ENCODE measurements at places on chromosomes 2 and 18.

DNA sequence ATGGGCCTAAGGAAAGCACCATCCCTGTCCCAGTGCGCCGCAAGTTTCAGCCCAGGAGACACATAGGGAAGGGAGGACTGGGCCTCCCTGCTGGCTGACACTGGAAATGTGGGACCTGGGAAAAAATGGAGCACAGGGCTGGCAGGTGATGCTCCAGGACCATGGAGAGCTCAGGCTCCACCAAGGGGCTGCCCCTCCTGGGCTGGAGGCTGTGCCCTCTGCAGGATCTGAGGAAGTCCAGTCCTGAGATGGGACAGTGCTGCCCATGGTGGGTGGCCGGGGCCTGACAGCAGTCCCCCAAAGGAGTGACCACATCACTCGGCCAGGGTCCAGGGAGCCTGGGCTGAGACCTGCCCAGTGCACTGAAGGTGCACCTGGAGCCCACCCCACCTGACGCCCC lies 108.6 kb upstream of the TEKT4 start:
- DNase-seq: no peak

GRCh38 chr2:35428548-35428947 lies 927.0 kb upstream of the CRIM1 start:
- no peak for DNase-seq

DNA sequence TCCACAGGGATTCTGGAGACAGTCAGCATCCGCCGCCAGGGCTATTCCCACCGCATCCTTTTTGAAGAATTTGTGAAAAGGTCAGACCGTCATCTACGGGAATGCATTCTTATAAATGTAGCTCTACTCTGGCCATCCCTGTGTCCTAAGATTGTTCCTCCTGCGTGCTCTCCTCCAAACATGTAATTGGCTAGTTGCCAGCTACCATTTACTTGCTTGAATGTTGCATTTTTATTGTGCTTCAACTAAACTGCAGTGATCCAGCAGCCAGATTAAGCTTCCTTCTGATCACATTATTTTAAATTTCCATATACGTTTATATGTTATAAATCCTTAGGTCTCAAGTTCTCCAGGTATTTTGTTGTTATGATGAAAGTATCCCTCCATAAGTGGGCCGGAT lies 248.5 kb upstream of the SP5 start:
- DNase-seq: no peak

DNA sequence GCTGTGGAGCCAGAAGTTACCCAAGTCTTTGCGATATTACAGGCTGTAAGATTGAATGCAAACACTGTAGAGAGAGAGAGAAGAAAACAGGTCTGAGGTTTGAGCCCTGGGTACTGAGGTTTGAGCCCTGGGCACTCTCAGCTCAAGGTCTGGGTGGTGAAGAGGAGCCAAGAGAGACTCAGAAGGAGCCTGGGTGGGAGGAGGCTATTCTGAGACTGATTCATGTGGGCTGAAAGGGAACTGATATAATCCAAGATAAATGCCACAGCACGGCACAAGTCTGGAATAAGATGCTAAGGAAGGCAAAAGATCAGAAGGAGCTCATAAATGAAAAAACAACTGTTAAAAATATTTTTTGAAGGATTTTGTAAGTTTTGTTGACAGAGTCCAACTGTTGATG lies 407.6 kb upstream of the HS6ST1 start:
- no peak for DNase-seq

- DNase-seq: no peak
Observed at GRCh38 chr2:147242445-147242844, 602.4 kb upstream of the ACVR2A start.

GRCh38 chr18:39871961-39872360 lies 2083.1 kb upstream of the PIK3C3 start:
- DNase-seq: no peak

DNA sequence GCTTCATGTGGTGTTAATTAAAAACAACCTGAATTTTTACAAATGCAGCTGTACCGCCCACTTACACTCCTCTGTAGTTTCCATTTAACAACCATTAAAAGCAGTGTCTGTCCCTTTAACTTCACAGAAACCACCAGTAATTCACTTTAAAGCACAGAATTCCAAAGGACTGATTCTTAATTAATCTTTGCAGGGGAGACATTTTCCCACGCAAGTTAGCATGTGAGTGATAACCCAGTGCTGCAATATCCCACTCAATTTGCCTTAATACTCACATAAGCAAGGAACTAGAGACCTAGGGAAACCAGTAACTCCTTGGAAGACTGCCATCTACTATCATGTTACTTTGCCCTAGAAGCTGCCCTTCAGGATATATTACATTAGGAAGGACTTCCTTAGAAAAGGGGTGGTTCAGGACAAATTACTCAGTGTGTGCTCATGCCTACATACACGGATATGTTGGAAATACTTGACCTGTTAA lies 102.3 kb downstream of the OSR1 start:
- DNase-seq: no peak

- DNase-seq: no peak
Observed at GRCh38 chr2:66691031-66691965, 256.4 kb downstream of the MEIS1 start.

- no peak for DNase-seq
Observed at GRCh38 chr2:201680743-201681142, 17.7 kb downstream of the MPP4 start.

DNA sequence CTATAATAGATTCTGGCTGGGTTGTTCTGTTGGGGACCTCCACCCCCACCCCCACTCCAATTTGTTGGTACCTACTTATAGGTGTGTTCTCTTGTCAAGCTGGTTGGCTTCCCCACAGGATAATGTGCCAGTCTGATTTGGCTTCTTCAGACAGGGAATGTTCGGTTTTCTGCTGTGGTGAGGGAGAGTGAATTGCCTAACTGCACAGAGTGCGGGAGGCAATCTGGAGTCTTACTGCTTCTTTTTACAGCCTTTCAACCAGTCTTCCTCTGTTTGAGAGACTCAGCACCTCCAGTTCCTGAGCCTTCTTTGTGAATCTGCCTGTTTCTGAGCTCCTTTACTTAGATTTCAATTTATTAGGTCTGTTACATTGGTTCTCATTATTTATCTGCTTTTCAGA lies 27.4 kb upstream of the SNORC start:
- DNase-seq: no peak

DNA sequence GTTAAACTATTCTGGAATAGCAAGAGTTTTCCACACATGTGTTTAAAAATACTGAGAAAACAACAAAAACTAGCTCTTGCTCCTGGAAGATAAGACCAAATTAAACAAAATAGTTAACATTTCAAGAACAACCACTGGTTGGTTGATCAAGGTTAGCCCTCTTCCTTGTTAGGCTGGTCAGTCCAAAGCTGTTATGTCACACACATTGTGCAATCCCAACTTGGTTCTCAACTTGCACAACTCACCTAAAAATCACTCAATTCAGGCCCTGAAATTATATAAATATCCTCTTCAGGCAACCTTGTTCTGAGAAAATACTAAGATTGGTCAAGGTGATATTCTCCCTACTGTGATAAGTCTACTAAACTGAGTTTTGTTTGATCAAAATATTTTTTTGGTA lies 169.7 kb upstream of the LRP1B start:
- DNase-seq: no peak

DNA sequence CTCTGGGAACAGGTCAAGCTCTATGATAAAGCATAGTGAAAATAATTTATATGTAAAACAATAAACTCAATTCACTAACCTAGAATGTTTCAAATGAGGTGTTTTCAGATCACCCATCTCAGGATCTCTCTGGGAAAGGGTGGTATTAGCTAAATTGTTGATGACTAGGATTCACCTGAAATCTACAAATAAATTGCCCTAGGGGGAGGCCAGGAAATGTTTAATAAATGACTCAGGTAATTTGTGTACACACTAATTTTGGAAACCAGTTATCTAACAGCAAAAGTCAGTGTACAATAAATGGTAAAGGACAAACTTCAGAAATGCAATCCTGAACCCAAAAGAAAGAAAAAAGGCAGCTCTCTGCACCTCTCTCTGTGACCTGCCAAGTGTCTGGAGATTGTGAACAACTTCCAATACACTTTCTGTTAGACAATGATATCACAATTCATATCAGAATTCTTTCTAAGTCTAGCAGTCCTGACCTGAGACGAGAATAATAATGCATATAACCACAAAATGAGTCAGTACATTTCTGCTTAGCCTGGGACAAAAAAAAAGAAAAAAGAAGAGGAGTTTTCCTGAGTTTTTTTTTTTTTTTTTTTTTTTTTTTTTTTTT lies 760.0 kb downstream of the EPHA4 start:
- DNase-seq: no peak

DNA sequence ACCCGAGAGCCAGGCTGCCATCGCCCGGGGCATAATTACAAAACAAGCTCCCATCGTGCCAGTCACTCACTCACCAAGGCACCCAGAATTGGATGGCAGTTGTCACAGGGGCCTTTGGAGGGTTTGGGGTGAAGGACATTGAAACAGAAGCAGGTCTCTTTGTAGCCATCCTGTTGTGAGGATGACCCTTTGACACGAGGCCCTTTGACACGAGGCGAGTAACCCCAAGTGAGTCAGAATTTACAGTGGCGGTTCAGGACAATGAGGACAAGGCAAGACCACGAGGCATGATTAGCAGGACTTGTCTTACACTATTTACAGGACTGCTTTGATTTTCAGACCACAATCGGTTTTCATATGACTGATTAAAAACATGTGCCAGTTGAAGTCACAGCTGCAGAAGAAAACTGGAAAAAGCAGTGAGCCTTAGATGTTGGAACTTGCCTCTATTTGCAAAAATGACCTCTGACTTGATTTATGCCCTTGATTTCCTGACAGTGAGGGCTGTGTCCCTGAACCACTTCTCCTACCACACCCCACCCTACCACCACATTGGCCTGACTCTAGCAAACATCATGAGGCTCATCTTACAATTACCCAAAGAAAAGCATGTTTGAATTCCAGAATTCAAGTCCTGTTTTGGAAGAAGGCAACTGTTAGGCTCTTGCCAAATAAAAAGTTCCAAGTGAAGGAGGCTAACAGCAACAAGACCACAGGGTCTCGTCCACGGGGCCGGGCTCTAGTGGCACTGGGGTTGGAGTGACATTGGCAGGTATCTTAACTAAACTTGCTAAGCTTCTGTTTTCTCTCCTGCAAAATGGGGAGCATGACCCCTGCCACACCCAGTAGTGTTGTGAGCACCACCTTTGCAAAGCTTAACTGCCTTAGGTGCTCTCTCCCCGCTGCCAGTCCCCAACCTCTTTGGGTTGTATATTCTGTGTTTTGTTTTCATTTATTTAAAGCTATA lies 64.4 kb upstream of the FOSL2 start:
- DNase-seq: no peak

DNA sequence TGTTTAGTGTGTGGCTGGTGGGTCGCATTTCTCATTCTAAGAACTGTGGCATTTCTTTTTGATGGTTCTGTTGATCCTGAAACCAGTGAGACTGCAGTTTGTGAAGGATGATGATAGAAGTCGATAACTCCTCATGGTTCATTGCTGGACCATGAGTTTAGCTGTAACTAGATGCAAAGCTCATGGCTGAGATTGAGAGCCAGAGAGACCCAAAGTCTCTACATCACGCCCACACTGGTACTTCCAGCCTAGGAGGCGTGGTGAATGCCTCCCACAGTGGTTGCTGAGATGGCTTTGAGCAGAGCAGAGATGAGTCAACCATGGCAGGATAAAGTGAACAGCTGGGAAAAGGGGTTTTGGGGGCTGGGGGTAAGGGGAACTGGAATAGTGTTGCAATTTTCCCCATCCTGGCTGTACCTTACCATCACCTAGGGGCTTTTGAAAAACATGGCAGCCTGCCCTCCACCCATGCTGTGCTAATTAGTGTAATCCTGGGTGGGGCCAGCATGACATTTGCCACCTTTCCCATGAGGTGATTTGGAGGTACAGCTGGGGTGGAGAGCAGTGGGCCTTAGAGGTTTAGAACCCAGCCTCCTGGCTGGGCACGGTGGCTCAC lies 24.1 kb downstream of the INPP4A start:
- no peak for DNase-seq

DNA sequence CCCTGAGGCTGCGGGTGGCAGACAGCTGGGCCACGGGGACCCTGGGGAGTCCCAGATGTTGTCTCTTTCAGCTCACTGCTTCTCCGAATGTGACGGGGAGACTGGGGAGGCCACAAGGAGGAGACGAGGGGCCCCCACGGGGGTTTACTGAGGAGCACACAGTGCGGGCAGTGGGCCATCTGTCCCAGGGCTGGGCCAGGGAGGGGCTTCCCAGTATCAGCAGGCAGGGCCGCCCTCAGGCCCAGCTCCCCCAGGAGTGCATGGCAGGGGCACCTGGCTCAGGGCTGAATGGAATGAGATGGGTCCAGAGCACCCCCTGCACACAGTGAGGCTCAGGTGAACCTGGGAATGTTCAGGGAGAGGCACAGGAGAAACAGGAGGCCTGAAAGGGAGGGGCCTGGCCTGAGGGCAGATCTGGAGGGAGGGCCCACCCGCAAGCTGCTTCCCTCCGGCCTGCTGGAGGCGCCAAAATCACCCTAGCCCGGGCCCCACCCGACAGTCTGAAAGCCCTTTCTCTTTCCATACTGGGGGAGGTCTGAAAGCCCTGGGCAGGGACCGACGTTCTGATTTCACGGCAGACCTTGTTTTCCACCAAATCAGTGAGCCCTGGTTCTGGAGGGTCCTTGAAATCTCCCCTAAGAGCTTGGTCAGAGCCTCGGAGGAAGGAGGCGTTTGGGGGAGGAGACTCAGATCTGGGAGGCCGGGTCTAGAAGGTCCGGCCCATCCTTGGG lies 35.5 kb upstream of the PTMA start:
- DNase-seq: peak; percentile 92

DNA sequence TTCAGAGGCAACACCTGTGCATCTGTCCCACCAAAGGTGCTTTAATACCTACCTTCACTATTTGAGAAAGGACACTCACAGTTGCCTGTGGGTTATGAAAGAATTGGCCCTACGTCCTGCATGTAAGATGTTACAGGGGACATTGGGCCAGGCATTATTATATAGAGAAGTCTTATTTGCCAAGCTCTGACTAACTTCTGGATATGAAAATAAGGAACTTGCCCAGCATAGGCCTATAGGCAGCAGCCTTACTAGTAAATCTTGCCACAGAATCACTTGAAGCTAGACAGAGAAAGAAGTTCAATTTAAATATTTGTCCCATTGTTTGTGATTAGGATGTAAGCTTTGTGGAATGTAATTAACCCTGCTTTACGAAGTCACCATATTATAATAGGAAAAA lies 41.7 kb downstream of the NLRC4 start:
- no peak for DNase-seq
